ENCODE measurements at places on chromosomes 16 and 17.

DNA sequence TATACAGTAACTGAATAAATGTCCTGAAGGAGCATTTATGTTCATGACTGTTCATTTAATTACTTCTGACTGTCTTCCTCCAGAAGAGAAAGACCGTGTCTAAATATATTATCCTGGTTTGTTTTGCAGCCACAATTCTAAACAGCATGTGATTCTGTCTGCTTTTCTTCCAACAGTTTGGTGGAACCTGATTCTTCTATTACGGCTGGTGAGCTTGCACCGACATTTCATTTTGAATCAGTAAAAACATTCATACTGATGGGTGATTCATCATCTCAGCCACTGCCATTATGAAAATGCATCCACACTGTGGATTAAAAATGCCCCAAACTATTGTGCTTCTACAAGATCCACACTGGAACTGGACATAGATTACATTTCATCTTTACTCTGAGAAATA, 16.9 kb downstream of the KNOP1 start:
- no peak for DNase-seq

DNA sequence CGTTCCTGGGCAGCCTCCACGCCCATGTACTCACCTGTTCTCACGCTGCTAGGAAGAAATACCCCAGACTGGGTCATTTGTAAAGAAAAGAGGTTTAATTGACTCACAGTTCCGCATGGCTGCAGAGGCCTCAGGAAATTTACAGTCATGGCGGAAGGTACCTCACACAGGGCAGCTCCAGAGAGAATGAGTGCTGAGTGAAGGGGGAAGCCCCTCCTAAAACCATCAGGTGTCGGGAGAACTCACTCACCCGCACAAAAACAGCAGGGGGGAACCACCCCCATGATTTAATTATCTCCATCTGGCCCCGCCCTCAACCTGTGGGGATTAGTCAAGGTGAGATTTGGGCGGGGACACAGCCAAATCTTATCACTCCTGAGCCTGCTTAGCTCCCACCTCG, 18.2 kb downstream of the RAB40C start:
- DNase-seq = no peak

- no peak for DNase-seq
Measured at GRCh38 chr17:72118335-72119076, 2.3 kb upstream of the SOX9 start.

- DNase-seq = no peak
Measured at GRCh38 chr17:42294469-42295398, 6.4 kb downstream of the STAT5A start.

GRCh38 chr17:77472468-77473310, 331.9 kb downstream of the SEC14L1 start:
- DNase-seq = no peak

DNA sequence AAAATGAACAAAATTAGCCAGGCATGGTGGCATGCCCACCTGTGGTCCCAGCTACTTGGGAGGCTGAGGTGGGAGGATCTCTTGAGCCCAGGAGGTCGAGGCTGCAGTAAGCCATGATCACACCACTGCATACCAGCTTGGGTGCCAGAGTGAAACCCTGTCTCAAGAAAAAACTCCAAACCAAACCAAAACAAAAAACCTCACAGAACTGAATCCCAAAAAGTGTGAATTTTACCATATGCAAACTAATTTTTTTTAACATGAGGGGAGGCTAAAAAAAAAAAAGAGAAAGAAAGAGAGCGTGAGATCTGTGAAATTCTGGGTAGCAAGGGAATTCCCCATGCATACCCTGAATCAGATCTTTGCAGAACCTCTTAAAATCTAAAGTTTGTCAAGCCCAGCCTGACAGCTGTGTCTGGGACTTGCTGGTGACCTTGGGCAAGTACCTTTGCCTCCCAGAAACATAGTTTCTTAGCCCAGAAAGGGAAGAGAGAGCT, 17.1 kb upstream of the CDH1 start:
- no peak for DNase-seq

GRCh38 chr17:22517716-22518115, 825.4 kb downstream of the KCNJ18 start:
- DNase-seq = no peak

GRCh38 chr16:85235991-85236817, 123.9 kb upstream of the CIBAR2 start:
- no peak for DNase-seq

- no peak for DNase-seq
Measured at GRCh38 chr16:84553873-84554399, 49.5 kb upstream of the MEAK7 start.

Measured in ascending aorta (tissue), 2 donors.